Activated T-cell treated with anti-CD3 and anti-CD28 coated beads for 24 hours (primary cell): ENCODE measurements at places on chromosomes 2 and 18.

- no peak for DNase-seq
Measured at GRCh38 chr2:162480067-162480466, 136.1 kb downstream of the GCA start.

DNA sequence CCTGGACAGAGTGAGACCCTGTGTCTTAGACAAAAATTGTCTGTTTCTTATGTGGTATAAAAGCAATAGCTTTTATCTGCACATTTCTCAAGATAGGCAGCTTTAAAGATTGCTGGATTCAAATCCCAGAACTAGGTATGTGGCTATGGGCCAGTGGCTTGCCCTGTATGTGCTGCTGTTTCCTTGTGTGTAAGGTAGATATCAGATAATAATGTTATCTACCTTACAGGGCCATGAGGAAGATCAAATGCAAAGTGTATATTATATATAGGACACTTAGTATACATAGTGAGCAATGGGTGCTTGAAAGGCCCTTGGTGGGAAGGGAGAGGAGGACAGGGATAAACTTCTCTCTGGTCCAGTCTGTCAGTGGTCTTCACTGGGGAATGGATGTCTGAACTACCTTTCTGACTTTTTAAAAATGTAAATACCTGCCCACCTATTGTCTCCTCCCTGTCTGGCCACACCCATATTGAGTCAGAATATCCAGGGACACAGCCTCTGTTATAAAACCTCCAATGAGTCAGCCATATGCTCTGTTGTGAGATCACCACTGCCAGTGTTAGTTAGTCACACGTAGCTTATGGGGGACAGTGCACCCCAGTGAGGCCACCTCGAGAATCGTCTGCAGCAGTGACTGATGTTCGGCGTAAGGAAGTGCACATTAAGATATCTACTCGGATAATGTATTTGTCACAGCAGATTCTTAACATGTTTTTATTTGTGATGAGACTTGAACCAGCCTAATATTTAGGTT lies 383.4 kb downstream of the PTPRM start:
- DNase-seq = peak; percentile 0

DNA sequence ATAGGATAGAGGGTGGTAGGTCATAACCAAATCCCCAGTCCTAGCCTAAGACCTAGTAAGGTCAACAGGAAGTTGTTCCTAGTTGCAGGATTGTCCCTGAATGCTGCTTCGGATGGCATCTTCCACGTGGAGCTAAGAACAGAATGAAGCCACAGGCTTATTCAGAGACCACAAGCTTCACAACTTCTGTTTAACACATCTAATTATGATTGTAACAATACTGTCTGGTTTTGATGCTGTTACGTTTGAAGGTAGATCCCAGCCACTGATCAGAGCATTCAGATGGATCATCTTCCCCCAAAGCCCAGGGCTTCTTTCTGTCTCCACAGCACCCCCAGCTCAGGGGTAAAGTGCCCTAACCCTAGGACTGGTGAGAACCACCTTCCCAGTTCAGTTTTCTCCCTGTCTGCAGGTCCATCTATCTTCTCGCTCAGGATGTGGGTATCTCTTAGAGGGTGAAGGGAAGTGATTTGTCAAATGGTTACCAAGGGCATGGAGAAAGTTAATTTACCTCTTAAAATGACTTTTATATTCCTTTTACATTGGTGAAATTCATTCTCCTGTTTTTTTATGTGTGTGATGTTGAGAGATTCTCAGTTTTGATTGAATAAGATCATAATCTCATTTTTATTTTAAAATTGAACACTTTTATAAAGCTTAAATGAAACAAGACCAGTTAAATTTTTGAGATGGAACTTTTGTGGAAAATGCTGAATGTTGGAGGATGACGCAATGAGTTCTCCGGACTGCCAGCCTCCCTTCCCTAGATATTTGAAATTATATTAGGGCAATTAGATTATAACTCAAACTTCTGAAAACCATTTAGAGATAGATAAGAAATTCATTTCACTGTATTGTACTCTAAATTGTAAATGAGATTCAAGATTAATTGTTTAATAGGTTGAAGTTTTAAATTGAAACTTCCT lies 66.5 kb downstream of the RHBDD1 start:
- no peak for DNase-seq

DNA sequence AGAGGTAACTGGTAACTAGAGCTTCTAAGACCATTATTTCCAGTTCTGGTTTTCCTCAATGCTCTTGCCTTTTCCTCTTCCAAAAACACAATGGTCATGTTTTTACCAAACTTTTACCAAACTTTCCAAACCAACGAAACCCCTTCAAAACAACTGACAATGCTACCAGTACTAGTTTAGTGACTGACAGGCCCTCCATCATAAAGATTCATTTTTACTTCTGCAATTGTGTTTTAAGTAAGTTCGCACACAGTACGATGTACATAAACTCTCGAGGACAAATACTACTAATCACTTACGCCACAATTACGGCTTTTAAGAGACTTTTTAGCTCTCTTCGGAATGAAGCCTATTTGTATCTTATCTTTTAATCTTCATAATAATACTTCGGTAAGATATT lies 900 bp downstream of the C18orf32 start:
- DNase-seq = no peak

GRCh38 chr2:203648273-203648672 lies 58.2 kb upstream of the CD28 start:
- no peak for DNase-seq

GRCh38 chr2:111633189-111633588 lies 250.8 kb downstream of the ANAPC1 start:
- DNase-seq = no peak

GRCh38 chr2:28547906-28548600 lies 52.2 kb downstream of the PLB1 start:
- no peak for DNase-seq

DNA sequence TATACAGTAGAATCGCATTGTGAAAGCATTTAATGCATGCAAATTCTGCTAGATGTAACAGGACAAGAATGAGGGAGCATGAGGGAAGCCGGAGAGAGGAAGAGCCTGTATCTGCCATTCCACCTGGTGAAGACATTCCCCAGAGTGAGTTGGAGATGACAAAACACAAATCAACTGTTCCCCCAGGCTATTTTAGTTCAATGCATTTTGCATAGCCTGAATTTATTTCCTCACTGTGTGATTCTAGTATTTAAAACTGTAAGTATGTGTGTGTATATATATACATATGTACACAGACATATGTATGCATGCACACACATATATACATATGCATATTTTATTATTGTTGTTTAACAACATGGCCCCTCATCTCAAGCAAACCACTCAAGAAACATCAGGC lies 54.7 kb downstream of the CCDC68 start:
- no peak for DNase-seq

DNA sequence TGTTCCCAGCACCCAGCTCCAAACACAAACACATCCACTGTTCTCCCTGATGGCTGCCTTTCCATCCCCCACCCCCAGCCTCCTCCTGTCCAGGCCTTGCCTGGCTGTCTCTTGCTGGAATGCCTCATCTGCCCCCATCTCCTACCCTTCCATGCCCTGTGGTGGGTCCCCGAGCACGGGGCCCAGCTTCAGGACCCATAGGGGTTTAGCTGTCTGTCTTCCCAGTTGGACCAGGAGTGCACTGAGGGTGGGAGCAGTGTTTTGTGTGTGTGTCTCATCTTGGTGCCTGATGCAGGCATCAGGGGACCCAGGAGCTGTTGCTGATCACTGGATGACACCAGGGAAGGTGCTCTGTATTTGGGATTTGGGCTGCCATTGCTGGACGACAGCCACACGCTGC lies 34.5 kb downstream of the GLI2 start:
- DNase-seq = no peak

DNA sequence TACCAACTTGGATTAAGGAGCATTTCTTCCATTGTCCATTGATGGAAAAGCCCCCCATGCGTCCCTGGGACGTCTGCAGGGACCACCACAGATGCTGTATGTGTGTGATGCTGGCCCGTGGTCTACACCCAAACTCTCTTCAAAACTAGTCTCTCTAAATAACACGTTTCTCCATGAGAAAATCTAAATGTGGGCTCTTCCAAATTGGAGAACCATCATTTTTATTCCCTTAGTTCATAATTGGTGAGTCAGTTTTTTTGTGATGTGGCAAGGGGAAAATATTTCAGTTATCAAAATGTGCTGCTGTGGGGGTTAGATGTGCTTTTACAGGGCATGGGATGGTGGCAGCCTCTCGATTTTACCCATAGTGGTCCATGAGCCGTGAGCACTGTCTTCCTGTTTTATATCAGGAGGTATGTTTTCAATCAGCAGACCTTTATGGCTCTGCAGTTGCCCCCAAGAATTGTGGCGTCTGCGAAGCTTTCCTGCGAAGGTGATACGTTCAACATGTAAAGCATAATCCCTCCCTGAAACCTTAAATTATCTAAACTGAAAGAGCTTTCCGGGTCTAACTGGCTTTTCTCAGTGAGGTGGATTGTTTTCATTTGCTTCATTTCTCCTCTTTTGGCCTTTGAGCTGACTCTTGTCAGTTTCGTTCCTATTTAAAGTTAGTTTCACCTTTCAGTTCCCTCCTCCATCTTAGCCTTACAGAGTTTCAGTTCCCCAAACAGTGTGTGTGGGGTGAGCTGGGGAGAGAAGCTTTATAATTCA lies 78.4 kb downstream of the SETBP1 start:
- peak; percentile 55 for DNase-seq

DNA sequence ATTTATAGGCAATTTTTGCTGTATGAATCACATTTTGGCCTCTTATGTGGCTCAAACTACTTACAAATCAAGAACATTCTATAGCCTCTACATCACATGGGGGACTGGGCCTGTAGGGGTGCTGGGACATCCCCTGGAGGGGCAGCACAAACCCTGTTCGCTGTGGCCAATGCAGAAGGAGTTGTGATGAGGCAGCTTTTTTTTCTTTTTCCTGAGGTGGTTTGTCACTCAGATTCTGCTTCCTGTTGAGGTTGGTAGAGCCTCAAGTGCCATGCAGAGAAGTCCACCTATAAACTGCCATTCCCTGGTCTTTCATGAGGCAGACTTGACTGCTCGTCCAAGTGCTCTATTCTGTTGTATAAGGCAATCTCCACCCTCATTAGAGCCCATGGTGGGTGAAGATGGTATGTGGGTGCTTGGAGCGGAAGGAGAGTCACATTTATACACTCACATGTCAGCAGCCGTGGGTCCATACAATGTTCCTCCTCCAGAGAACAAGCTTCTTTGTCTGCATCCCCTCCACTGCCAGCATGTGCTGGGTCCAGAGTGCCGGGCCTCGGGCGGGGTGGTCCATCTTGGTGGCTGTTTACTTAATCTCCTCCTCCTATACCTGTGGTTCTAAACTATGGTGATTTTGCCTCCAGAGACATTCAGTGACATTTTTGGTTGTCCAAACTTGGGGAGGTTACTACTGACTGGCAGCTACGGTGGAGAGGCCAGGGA lies 120.3 kb downstream of the ACOXL start:
- no peak for DNase-seq

GRCh38 chr2:186771850-186772463 lies 77.0 kb downstream of the ZSWIM2 start:
- DNase-seq = no peak

DNA sequence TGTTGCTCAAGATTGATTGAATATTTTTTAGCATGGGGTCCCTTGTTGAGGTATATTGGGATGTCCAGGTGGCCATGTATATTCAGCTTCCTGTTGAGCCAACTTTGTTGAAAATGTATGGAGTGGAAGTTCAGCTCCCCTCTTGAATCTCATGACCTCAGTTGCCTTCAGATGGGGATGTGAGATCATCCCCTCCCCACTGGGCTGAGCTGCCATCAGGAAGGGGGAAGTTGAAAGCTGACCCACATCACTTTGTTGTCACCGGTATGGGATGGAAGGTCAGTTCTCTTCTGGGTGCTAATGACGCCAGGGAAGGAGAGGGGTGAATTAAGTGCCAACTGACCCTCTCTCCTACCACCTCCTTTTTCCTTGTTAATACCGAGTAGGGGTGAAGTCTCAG lies 33.9 kb downstream of the ACOXL start:
- DNase-seq = no peak
